Stimulated activated CD8-positive, alpha-beta memory T cell treated with anti-CD3 and anti-CD28 coated beads, Interleukin-2, amount 100 ng/mL, for 1 hour (primary cell): ENCODE measurements at places on chromosomes 12 and 14.
A peak's percentile ranks its signal among the peaks of the same experiment; 100 is the strongest.

DNA sequence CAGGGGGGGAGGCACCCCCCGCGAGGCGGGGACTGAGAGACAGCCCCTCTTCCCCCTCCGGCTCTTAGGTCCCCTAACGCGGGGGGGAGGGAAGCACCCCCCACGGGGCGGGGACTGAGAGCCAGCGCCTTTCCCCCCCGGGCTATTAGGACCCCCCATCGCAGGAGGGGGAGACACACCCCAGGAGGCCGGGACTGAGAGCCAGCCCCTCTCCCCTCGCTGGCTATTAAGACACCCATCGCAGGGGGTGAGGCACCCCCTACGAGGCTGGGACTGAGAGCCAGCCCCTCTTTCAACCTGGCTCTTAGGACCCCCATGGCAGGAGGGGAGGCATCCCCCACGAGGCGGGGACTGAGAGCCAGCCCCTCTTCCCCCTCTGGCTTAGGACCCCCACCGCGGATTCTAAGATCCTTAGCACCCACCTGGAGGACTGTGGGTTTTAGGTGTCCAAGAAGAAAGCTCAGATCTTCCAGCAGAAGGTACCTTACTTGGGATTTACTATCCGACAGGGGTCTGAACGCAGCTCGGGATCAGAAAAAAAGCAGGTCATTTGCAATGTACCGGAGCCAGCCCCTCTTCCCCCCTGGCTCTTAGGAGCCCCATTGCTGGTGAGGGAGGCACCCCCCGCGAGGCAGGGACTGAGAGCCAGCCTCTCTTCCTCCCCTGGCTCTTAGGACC, 197.8 kb upstream of the PZP start:
- DNase-seq = no peak

DNA sequence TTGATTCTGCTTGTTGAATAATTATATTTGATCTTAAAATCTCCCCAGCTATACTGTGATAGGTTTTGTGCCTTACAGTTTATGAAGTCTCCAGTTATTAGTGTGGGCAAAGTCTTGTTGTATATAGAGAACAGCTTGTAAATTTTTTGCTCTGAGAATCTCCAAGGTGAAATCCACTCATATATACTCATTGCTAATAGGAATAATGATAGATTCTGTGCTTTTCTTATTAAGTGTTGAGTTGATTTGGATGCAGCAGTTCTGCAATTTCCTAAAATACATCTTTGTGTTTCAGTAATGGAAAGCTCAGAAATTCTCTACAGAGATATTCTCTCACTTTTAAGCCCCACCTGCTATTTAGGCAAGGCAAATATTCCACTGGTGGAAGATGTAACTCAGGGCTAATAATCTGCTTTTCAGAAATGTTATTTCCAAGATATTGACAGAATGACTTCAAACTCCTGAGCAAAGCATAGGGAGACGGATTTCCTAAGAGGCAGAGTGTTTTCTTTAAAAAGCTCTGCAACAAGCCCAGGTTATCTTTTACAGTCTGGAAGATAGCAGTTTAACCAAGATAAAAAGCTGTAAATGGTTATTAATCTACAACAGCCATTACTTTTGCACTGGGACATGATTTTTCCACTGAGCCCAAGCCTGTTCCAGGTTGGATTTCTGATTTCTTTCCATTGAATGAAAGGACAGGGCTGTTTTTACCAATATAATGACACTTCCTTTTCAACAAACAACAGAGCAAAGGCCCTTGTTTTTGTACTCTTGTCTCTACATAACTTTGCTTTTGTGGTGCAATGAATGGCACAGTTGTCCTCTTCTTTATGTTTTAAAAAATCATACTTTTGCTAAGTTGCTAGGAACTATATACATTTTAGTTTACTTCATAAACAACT, 239.9 kb upstream of the ATP2B1 start:
- no peak for DNase-seq

GRCh38 chr12:51368640-51369517, 22.3 kb downstream of the GALNT6 start:
- DNase-seq = peak; percentile 69

- DNase-seq = no peak
Measured at GRCh38 chr12:47223848-47224213, 144.1 kb upstream of the AMIGO2 start.

DNA sequence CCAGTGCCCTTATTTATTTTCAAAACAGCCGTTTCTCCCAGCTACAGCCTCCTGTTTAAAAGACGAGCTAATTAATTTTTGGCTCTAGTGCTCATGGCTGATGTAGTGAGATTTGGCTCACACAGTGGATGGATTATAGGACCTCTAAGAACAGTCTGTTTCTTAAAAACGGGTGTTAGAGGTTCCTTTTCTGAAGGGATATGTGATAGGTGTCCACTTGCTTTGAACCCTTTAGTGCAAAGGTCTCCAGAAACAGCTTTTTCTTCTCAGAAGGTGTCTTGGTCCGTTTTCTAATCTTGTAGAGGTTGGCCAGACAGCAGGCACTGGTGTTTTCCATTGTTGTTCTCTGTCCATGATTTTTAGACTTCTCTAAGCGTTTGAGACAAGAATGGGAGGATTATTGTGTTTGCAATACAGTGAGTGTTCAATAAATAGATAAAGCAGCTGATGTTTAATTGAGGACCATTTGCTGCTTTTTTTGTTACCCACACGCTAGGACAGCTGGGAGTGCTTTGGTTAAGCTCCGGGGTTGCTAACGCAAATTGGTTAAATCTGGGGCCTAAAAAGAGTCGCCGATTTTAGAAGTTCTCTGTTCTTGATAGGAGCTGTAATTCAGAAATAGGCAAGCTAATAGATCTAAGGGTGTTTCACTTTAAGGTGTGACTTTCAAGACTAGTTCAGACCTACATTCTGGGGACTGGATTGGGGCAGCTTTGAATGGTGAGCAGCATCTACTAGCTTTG, 1.0 kb downstream of the BORCS5 start:
- no peak for DNase-seq

DNA sequence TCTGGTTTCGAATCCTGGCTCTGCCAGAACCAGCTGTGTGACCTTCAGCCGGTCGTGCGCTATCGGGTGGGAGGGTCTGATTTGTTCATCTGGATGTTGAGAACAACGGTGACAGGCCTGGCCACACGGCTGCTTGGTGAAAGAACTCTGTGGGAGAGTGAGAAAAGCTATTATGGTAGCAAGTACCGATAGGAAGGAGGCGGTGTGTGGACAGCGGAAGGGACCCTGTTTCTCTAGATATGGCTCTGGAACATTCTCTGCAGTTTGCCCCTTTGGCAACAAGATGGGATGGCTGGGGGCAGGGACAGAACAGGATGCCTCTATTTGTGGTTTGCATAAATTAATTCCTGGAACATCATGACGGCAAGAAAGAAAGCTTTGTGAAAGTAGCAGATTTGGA, 347.3 kb downstream of the AACS start:
- no peak for DNase-seq

GRCh38 chr12:99707883-99708282, 60.3 kb downstream of the GARIN6 start:
- no peak for DNase-seq

GRCh38 chr14:81423504-81423903, 23.4 kb upstream of the STON2 start:
- DNase-seq = no peak

DNA sequence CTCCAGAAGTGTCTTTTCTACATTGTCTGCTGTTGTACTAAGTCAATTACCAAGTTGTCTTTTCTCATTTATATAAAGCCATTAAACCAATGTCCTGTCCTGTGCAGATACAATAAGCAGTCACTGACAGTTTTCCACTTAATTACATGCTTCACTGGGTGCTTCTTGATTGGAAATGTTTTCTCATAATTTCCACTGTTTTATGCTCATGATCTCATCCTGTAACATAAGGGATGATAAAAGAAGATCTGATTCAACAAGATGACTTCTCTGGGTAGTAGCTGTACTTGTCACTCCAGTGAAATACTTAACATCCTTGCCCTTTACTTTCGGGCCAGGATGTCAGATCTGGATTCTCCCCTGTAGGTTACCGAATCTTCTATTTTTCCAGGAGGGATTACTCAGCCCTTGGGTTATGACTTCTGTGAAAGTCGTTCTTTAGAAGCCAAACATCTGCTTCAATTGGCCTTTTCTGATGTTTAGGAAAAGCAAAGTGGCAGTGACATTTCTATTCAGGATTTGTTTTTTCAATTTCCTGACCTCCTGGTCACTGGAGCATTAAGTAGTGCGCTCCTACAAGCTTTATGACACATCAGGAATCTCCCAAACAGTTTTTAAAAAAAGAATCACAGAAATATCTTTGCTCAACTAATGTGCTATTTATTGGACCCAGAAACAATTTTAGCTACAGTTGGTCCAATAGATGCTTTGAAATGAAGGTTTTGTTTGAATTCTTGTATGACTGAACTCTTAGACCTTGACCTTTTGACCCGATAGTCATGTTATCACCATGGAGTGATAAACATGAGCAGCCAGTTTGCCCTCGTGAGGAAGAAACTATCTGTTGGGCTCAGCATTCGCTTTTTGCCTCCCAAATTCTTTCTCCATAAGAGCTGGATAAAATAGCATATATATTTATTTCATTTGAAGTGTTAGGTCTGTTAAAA, 234.5 kb upstream of the SSTR1 start:
- no peak for DNase-seq

GRCh38 chr12:130977046-130977742, 23.5 kb downstream of the ADGRD1 start:
- no peak for DNase-seq

- DNase-seq = no peak
Measured at GRCh38 chr12:3160081-3160480, 82.9 kb downstream of the TSPAN9 start.

- no peak for DNase-seq
Measured at GRCh38 chr12:57868851-57869268, 22.3 kb upstream of the CTDSP2 start.

DNA sequence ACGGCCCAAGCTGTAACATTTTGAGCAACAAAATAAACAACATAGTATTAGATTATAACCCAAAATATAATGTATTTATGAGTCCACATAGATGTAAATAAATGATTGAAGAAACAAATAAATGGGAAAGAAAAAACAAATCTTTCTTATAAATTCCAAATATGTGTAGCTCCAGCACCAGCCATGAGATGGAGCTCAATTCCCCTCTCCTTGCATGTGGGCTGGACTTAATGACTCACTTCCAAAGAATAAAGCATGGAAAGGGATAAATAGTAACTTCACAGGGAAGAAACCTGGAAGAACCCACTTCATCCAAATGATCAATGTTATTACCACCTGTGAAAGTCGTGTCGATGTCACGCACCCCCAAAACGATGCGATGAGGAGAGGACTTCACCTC, 158.8 kb downstream of the RPAP3 start:
- DNase-seq = no peak

DNA sequence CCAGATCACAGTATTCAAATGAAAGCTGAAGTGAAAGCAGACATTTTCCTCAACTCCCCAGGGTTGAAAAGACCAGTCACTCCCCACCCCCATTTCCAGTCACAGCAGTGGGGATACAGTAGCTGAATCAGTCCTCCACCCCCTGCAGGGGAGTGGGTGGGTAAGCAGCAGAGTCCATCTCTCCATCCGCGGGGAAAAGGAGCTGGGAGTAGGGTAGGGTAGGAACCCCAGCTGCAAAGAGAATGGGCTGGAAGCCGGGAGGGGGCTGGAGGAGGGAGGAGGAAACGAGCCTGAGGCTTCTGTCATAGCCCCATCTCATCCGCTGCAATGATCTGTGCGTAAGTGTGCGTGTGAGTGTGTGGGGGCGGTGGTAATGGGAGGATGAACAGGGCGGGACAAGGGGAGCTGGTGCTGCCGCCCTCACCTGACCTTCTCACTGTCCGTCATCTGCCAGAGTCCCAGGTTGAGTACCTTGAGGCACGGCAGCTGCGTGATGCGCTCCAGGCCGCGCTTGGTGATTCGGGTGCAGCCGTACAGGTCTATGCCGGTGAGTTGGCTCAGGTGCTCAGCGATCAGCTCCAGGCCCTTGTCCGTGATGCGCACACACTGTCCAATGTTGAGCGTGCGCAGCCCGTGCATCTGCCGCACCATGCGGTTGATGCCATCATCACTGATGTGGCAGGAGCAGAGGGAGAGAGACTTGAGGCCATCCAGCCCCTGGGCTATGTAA, 1.8 kb downstream of the FBXL14 start:
- DNase-seq = no peak

DNA sequence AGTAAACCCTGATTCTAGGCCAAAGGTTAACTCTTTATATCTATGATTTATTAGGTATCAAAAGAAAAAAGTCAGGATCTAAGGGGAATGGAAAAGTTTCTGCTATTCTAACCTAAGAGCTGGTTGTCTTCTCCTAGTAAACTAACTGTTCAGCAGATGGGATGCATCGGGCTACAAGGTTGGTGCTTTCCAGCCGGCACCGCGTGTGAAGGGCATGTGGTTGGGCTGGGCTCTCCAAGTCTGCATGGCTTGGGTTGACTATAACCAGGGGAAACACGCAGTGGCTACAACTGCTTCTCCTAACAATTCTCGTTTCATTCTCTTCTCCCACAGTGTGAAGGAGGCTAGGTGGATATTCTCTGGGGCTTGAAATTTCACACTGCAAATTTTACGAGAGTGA, 354.5 kb downstream of the APAF1 start:
- DNase-seq = no peak

GRCh38 chr12:76173756-76174155, 89.3 kb upstream of the NAP1L1 start:
- no peak for DNase-seq

DNA sequence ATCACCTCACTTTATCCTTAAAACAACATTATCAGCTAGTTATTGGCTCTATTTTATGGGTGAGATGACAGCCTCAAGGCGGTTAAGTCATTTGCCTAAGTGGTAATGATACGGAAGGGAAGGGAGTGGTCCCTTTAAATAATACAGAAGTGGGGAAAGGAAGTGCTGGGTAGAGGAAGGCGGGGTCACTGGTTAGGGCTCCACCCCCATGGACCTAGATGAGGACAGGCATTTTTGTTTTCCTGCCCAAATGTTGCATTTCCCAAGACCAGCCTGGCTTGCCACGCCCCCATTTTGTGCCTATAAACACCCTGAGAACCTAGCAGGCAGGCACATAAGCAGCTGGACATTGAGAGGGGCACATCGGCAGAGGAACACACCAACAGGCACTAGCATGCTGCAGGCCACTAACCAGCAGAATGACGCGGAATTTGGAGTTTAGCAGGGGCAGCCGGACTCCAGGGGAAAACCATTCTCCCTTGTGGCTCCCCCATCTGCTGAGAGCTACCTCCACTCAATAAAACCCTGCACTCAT, 100.9 kb downstream of the EPS8 start:
- DNase-seq = no peak

DNA sequence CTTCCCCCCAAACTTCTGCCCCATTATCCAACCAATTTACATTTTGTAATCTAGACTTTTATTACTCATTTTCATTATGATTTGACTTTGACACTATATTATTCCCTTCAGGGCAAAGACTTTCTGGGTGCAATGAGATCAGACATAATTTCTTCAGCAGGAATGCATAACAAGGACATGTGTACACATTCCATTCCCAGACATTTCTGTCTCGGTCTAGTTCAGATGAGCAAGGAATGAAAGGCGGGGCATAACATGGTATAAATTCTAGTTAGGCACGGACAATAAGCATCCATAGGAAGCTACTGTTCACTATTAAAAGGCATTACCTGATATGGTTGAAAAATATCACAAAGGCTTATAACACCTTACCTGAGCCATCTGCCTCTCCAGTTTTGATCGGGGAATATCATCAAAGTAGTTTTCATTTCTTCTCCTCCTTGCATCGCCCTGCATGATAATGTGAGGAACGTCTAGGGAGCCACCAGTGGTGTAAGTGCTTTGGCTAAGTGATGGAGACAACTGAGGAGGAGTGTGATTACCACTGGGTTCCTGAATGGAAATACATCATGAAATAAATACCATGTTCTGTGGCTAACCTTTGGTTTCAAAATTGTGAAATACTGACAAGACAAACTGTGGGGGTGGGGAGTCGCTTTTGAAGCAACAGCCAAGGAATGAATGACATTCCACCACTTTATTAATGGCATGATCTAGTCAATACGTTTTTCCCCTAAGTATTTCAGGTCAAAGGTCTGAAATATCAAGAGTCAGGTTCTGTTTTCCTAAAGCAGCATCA, 183.9 kb downstream of the APAF1 start:
- DNase-seq = no peak
